Activated CD8-positive, alpha-beta memory T cell treated with anti-CD3 and anti-CD28 coated beads, Interleukin-2, amount 10 ng/mL, durations not matched to agents 7 days and 5 days (primary cell): ENCODE measurements at places on chromosomes 16 and 17. TPM values are rescaled to one million over a fixed set of nuclear protein-coding genes. Genes with fewer than 3 reads are reported as not detected.

DNA sequence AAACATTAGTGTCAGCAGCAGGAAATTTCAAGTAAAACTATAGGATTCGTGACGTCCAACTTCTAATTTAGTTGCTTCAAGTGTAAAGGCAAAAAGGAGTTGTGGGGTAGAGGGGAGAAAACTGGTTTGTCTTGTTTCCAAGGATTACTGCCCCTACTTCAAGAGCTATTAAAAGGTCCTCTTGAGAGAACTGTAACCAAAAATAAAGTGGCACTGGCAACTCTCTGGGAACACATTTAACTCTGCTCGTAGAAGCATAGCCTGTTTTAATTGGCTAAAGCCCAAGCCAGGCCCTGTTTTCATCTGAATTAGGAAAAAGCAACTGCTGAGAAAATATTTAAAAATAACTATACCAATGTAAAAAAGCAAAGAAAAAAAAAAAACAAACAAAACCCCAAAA lies 51.8 kb upstream of the AKAP1 start:
- H3K27ac ChIP-seq: no peak overlapping the region
- no peaks in the 10 kb centered on the region for H3K36me3 ChIP-seq
- DNase-seq: no peak
- H3K4me3 ChIP-seq: no peak overlapping the region
- no peaks in the 10 kb centered on the region for H3K4me1 ChIP-seq

DNA sequence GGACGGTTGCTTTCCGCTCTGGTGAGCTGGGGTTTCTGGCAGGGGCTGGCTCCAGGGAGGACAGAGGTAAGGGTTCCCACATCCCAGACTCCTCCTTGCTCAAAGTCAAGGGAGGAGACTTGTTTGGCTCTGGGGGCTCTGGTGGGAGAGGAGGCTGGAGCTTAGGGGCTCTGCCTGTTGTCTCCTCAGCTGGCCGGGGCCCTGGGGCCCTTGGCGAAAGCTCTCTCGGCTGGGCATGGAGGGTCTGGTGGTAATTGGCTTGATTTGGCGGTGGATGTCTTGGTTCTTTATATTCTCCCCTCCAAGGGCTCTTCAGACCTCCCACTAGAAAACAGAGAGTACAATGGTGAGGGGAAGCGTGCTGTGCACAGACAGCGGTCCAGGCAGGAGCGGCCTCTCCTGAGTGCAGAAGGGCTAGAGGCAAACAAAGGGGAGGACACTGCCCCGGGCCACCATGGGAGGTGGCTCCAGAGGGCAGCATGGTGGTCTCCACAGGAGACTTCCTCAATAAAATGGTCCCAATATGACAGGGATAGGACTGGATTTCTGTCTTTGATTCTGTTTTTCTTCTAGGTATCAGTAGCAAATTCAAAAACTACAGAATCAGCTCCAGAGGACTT lies 5.7 kb upstream of the SPATA32 start:
- no peak for DNase-seq
- no peak overlapping the region for H3K4me3 ChIP-seq
- H3K4me1 ChIP-seq: peaks cover 15% of the 10 kb centered on the region
- H3K27me3 ChIP-seq: no peaks in the 10 kb centered on the region

GRCh38 chr17:50560931-50561745 lies 623 bp downstream of the CACNA1G start:
- no peak for DNase-seq
- H3K36me3 ChIP-seq: no peaks in the 10 kb centered on the region
- H3K27me3 ChIP-seq: peaks cover 69% of the 10 kb centered on the region
- no peak overlapping the region for H3K27ac ChIP-seq

DNA sequence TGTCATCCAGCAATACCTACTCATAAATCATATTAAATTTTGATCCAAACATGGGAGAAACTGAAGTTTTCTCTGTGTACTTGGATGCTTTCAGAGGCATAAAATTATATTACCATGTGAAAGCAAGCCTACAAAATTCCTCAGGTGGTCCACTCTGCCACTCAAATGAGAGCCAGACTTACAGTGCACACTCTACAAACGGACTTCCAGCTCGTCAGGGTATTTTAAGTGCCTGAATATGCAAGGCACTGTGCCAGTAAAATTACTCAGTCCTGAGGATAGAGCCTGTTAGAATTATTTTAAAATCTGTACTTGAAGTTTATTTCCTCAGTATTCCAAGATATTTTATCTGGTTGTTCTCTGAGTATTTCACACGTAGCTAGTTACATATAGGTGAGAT lies 54.5 kb downstream of the TENT4B start:
- H3K4me1 ChIP-seq: peaks cover 28% of the 10 kb centered on the region
- no peak overlapping the region for H3K27ac ChIP-seq
- no peaks in the 10 kb centered on the region for H3K27me3 ChIP-seq
- H3K4me3 ChIP-seq: no peak overlapping the region
- peaks cover 6% of the 10 kb centered on the region for H3K36me3 ChIP-seq

DNA sequence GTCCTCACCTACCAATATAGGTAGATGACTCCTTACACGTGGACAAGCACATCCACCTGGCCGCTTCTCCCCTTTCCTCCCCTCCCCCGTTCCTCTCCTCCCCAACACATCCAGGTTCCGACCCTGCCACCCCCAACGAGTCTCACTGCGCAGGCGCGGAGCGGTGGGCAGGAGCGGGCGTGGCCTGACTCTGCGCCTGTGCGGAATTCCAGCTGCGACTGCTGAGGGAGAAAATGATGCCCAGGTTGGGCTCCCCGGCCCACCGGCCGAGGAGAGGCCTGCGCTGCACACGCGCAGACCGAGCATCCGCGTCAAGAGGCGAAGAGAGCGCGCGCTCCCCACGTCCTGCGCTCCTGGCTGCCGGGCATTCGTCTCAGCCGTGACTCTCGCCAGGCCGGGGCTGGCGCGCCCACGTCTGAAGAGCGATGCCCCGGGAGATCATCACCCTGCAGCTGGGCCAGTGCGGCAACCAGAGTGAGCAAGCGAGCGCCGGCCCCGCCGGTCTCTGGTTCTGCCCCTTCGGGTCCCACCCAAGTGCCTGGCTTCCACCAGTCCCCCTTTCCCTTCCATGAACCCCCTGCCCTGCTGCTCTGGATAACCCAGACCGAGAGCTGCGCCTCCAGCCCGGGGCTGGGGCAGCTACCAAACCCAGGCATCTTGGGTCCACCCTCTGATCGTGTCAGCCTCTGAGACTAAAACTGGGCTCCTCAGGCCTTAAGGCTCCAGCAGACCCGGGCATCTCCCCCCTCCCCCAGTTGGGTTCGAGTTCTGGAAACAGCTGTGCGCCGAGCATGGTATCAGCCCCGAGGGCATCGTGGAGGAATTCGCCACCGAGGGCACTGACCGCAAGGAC lies at the start of gene TUBG2:
Gene TUBG2, plus strand, starts transcription at position 206 of the 853 bp plus-strand sequence. Its CDS starts 220 bp downstream, at position 426.
- peak within 1 kb of the TSS; percentile 93 for H3K4me3 ChIP-seq
- peaks cover 3% of the 10 kb centered on the region for H3K36me3 ChIP-seq
- peaks cover 13% of the 10 kb centered on the region for H3K27me3 ChIP-seq
- peaks cover 18% of the 10 kb centered on the region for H3K4me1 ChIP-seq
- DNase-seq: peak; percentile 83

DNA sequence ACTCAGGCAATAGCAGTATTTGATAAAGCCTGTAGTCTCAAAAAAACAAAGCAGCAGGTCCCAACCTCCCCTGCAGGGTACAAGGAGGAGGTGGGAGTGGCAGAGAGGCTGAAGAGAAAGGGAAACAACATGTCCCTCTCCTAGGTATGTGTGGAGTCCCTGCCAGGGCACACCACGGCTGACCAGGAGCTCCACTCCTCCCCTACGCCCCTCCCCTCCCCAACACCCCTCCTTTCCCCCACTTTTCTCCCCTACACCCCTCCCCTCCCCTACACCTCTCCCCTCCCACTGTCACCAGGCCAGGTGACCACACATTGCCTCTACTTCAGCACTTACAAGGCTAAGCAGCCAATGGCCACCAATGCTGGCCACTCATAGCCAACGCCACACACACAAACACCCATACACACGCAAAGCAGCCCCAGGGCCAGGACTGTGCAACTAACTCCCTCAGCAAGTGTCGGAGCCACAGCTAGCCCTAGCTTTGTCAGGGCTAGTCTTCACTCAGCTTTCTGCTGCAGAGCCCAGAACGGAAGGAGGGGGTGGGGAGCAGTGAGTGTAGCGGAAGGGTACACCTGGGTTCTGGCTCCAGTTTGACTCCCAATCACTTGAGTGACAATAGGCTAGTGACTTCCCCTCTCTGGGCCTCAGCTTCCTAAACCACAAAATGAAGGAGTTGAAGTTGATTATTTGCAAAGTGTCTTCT lies 8.2 kb downstream of the CAVIN1 start:
- H3K4me3 ChIP-seq: no peak overlapping the region
- peaks cover 9% of the 10 kb centered on the region for H3K4me1 ChIP-seq
- peak; percentile 69 for DNase-seq
- peaks cover 5% of the 10 kb centered on the region for H3K27me3 ChIP-seq
- H3K27ac ChIP-seq: peak overlapping the region; percentile 39

Gene ZNF597
- total RNA-seq: 2.6 TPM

DNA sequence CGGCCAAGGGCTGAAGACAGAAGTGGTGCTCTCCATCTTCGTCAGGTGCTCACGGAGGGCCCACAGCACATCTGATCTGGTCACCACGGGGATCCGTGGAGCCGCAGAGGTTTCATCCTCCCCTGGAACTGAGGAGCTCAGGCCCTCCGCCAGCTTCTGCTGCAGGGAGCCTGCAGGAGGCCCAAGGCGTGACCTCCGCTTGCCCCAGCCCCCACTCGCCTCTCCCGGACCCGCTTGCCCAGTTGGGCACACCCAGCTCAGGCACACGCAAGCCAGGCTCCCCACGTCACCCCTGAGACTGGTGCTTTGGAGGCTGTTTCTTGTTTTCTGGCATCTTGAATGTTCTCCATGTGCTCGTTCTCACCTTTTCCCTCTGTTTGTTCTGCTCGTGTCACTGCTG lies 39.4 kb upstream of the CHMP6 start:
- H3K27ac ChIP-seq: no peak overlapping the region
- H3K4me3 ChIP-seq: no peak overlapping the region
- DNase-seq: no peak
- peaks cover 13% of the 10 kb centered on the region for H3K4me1 ChIP-seq
- no peaks in the 10 kb centered on the region for H3K27me3 ChIP-seq

DNA sequence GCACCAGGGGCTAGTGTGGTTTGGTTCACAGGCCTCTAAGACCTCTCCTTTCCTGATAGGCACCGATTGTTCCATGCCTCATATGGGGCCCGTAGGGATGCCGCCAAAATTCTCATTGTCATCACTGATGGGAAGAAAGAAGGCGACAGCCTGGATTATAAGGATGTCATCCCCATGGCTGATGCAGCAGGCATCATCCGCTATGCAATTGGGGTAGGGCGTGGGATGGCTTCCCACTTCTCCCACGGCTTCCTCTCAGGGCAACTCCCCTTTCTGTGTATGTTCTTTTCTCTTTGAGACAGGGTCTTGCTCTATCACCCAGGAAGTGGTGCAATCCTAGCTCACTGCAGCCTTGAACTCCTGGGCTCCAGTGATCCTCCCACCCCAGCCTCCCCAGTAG lies 5.3 kb downstream of the ITGAX start:
- no peak overlapping the region for H3K4me3 ChIP-seq
- H3K36me3 ChIP-seq: peaks cover 17% of the 10 kb centered on the region
- no peak overlapping the region for H3K27ac ChIP-seq
- H3K27me3 ChIP-seq: no peaks in the 10 kb centered on the region

DNA sequence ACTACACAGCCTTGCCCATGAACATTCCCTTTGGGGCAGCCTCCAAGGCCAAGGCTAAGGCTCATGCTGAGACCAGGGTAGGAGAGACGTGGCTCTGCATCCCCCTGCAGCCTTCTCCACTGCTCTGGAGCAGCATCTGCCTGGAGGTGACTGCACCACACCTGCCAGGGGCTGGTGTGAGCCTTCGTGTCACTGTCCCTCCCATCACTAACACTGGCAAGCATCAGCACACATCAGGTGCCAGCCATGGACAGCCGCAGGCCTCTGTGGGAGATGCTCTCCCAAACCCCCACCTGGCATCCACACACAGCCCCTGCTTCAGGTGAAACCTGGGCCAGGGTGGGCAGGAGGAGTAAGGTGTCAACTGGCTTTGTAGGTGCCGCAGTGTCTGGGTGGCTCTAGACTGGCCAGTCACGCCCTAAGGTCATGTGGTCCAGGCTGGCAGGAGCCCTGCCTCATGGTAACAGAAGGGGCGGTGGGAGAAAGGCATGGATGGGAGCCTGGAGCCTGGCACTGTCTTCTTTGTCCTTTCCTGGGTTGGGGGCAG lies 18.1 kb upstream of the MTSS2 start:
- no peak overlapping the region for H3K4me3 ChIP-seq
- DNase-seq: no peak
- H3K27ac ChIP-seq: no peak overlapping the region
- H3K36me3 ChIP-seq: no peaks in the 10 kb centered on the region

DNA sequence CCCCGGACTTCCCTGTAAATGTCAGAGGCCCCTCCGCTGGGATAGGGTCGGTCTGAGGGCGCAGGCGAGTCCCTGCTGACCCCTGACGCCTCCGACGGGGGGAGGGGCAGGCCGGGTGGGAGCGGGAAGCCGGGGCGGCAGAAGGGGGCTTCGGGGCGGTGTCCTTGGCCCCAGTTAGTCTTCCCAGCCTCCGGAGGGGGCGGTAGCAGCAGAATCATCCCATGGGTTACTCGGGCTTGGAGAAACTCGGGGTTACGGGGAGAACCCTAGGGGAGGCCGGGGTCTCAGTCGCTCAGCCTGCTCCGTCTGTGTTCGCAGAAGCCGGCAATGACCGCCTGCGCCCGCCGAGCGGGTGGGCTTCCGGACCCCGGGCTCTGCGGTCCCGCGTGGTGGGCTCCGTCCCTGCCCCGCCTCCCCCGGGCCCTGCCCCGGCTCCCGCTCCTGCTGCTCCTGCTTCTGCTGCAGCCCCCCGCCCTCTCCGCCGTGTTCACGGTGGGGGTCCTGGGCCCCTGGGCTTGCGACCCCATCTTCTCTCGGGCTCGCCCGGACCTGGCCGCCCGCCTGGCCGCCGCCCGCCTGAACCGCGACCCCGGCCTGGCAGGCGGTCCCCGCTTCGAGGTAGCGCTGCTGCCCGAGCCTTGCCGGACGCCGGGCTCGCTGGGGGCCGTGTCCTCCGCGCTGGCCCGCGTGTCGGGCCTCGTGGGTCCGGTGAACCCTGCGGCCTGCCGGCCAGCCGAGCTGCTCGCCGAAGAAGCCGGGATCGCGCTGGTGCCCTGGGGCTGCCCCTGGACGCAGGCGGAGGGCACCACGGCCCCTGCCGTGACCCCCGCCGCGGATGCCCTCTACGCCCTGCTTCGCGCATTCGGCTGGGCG lies 542 bp downstream of the GUCY2D start:
- H3K4me3 ChIP-seq: no peak overlapping the region
- no peaks in the 10 kb centered on the region for H3K36me3 ChIP-seq

Gene DPEP3
- total RNA-seq: not detected

GRCh38 chr16:3062553-3062952 lies 2.9 kb upstream of the IL32 start:
- peak overlapping the region; percentile 35 for H3K27ac ChIP-seq
- peaks cover 48% of the 10 kb centered on the region for H3K4me1 ChIP-seq
- no peak for DNase-seq
- H3K4me3 ChIP-seq: no peak overlapping the region
